ENCODE measurements at places on chromosomes 1 and 21.

DNA sequence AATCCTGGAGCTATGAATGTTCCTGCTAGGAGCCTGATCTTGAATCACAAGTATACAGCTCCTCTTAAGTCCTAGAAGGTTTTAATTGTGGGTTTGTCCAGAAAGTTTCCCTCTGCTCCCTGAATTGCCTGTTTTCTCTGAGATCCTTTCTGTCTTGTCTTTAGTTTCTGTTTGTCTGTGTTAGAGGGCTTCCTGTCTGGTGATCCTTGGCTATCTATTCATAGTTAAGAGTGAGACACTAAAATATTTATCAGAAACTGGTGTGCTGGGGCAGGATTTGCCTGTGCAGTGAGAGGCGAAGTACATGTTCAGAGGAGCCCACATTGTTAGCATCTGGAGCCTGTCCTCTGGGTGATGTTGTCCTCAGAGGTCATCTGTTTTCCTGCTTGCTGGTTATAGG is 45.4 kb downstream of the ETS2 start:
- no peak for DNase-seq

DNA sequence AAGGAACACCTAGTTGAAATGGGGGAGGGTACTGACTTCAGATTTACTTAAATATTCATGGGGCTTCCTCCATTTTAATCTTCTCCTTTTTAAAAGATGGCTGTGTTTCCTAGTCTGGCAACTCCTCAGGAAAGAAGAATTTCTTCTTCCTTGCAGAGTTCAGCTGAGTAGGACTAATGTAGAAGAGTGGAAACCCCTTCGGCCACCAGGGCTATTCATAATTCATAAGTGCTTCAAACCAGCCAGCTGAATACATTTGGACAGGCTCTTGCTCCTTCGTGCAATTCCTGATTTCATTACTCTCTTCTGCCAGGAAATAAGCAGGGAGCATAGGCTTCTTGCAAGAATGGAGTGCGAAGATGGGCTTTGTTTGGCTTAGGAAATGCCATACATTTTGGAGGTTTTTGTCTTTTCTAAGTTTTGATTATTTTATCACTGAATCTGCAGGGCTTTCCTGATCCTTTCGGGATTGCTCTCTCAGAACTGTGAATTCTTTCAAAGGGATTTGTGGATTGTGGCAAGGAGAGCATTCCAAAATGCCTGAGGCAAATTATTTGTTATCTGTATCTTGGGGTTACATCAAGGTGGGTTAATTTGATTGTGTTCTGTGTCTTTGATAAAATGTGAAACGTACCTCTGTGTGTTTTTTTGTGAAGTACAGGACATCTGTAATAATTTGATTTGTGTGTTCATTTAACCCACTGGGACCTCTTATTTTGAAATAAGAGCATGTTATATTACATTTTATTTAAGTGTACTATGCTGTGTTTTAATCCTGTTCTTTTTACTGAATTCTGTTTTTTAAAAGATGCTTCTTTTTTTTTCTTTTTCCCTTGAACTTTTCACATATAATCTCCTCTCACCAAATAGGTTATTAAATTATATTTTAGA is 179.4 kb upstream of the SGIP1 start:
- DNase-seq: no peak

DNA sequence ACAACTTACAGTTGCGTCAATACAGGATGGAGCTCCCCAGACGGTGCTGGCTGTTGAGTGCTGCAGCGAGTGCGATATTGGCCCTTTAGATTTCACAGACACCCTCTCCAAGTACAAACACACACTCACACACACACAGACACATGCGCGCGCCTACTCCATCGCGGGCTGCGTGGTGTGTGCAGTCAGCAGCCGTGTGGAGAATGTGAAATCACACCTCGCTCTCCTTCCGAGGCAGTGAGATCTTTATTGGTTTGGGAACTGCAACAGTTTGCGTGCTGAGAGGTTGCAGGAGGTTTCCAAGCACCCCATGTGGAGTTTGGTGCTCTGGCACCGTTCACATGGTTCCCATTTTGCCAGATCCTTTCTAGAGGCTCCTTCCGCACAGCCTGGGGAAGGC is 372.2 kb downstream of the RRAGC start:
- DNase-seq: no peak

DNA sequence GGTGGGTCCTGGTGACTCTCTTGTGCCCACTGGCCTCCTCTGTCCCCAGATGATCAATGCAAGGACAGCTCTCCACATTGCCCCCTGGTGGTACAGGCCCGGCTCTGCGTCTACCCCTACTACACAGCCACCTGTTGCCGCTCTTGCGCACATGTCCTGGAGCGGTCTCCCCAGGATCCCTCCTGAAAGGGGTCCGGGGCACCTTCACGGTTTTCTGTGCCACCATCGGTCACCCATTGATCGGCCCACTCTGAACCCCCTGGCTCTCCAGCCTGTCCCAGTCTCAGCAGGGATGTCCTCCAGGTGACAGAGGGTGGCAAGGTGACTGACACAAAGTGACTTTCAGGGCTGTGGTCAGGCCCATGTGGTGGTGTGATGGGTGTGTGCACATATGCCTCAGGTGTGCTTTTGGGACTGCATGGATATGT is 10.8 kb downstream of the ADAMTSL4 start:
- peak; percentile 44 for DNase-seq

DNA sequence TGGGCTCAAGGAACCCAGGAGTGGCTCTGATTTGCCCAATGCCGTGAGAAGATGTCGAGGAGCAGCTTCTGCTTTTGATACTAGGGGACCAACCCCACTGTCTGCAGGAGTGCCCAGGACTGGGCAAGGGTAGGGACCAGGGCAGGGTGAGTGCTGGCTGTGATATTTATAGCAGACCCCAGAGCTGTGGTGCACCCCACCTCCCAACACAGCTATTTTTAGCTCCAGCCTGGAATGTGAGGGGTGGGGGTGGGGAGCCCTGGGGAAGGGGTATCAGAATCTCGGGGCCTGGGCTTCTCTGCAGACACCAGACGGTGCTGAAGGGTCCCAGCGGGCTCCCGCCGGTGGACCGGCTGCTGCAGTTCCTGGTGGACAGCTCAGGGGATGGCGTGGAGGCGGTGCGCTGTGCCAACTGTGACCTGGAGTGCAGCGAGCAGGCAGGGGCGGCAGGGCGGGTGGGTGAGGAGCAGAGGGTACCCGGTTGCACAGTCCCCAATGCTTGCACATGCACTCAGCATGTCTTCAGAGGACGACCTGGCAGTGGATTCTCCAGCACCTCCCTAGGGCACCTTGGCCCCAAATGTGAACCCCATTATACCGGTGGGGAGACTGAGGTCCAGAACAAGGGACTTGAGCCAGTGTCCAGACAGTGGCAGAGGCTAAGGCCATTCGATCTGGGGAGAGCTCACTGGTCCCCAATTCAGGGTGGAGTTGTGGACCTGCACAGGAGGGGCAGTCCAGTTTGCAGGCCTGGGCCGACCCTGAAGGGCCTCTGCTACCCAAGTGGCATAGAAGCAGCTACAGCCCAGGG is 1.4 kb downstream of the RNF207 start:
- no peak for DNase-seq

GRCh38 chr21:15772654-15773053 is 42.9 kb downstream of the USP25 start:
- DNase-seq: no peak

GRCh38 chr1:230788561-230789275 is 41.5 kb downstream of the CAPN9 start:
- DNase-seq: no peak

- DNase-seq: peak; percentile 62
These were observed 109.5 kb upstream of the JUN start for GRCh38 chr1:58893257-58893869.

GRCh38 chr1:152873495-152873894 is 4.6 kb upstream of the SMCP start:
- no peak for DNase-seq

GRCh38 chr1:12546771-12547585 is 71.0 kb downstream of the DHRS3 start:
- DNase-seq: peak; percentile 11

- DNase-seq: no peak
These were observed 61.7 kb downstream of the FCRL5 start for GRCh38 chr1:157490467-157491165.

DNA sequence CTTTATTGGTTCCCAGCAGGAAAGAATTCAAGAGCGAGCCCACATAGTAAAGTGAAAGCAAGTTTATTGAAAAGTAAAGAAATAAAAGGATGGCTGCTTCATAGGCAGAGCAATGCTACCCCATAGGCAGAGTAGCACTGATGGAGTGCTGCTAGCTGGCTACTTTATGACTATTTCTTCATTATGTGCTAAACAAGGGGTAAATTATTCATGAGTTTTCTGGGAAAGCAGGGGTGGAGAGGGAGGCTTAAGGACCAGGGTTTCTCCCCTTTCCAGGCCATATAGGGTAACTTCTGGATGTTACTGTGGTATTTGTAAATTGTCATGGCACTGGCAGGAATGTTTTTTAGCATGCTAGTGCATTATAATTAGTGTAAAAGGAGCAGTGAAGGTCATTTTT is 1271.4 kb downstream of the KCNT2 start:
- no peak for DNase-seq

DNA sequence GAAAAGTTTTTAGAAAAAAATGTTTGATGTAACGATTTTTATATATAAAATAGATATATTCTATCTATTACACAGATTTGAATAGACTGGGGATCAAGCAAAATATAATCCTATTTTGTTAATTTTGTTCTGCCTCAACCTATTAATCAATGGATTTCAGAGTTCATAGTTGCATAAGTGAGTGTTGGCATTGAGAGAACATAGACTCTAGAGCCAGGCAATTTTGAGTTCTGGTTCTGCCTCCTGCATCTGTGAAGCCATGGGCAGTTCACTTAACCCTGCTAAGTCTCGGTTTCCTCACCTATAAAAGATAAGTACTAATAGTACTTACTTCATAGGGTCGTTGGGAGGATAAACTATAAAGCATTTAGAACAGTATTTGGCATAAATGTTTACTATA is 13.6 kb upstream of the PKN2 start:
- DNase-seq: no peak

DNA sequence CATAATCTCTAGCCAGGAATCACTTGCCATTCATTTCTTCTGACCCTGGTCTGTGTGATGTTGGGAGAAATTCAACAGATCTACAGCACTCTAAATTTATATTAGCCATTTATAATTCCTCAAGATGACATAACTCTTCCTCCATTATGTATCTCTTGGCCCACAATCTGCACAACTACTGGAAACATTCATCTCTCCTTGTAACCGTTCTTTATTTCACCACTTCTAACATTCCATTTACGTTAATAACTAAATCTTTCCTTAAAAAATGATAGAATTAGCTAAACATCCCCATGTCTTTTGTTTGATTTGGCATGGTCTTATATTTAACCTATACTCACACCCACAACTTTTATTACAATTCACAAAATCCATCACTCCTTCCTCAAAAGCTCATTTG is 166.0 kb downstream of the COL11A1 start:
- no peak for DNase-seq

- no peak for DNase-seq
These were observed 13.1 kb downstream of the SLC19A1 start for GRCh38 chr21:45528981-45529784.

GRCh38 chr21:20591284-20591683 is 406.9 kb upstream of the NCAM2 start:
- no peak for DNase-seq

DNA sequence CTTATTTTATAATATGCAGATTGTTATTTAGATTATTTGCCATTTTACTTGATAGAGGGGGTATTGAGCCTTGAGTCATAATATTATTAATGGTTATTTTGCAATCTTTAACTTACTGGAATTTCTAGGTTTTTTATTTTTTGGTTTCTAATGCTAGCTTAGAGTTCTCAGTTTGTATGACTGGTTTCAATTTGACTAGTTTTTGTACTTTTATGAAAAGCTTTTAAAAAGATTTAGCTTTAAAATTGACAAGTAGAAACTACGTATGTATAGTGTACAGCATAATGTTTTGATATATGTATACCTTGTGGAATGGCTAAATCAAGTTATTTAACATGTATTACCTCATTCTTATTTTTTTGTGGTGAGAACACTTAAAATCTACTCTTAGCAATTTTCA is 41.5 kb downstream of the CEP350 start:
- no peak for DNase-seq

DNA sequence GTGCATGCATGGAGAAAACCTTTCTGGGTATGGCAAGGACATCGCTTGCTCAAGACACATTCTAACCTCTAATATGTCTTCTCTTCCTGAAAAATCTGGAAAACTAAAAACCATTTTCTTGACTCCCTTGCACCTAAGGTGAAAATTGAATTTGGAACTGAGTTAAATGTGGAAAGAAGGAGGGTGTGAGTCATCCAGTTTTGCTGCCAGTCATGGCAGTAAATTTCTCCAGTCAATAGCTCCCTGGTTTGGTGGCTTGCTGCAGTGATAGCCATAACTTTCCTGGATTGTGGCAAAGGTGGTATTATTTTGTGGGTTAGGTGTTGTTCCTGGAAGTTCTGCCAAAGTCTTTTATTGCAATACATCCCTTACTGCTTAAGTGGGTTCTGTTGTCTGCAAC is 2.5 kb downstream of the ZCCHC17 start:
- no peak for DNase-seq

GRCh38 chr1:162736184-162736583 is 54.3 kb upstream of the HSD17B7 start:
- no peak for DNase-seq

DNA sequence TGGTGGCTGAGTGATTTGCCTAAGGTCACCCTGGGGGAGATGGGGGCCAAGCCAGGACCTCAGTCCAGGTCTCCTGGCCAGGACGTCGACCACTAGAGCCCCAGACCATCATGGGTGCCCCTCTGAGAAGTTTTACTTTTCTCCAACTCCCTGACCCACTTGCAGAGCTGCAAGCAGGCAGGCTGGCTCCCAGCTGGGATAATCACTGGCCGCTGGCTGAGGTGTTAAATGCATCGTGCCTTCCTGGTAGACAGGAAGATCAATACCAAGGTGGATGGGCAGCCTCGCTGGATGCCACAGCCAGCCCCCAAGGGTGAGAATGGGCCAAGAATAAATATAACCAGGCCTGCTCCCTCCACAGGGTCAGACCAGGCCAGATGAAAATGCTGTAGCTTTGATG is 106.2 kb downstream of the EPHB2 start:
- no peak for DNase-seq

DNA sequence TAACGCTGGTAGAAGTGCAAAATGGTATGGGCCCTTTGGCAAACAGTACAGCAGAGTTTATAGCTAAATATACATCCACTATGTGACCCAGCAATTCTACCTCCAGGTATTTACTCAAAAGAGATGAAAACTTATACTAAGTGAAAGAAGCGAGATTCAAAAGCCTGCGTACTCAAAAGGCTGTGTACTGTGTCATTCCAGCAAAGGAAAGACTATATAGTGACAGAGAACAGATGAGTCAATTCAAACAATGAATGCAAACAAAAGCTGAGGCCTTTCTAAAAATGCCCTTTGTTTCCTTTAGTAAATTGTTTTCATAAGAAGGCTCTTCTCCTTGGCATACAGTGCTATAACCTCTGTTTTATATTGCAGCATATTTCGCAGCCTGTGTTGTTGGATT is 268.8 kb upstream of the CSF3R start:
- DNase-seq: no peak

- peak; percentile 42 for DNase-seq
These were observed 439.9 kb downstream of the DISC1 start for GRCh38 chr1:232066521-232066920.

GRCh38 chr1:62194651-62195544 is at the start of gene L1TD1:
Gene L1TD1, plus strand, starts transcription at chr1:62194849. Its CDS starts 11,780 bp downstream, at chr1:62206629.
- no peak for DNase-seq

GRCh38 chr1:231170875-231171274 is 9.0 kb downstream of the TRIM67 start:
- peak; percentile 22 for DNase-seq
